ENCODE measurements at places on chromosomes 7 and 10. TPM values are rescaled to one million over a fixed set of nuclear protein-coding genes. Genes with fewer than 3 reads are reported as not detected.

DNA sequence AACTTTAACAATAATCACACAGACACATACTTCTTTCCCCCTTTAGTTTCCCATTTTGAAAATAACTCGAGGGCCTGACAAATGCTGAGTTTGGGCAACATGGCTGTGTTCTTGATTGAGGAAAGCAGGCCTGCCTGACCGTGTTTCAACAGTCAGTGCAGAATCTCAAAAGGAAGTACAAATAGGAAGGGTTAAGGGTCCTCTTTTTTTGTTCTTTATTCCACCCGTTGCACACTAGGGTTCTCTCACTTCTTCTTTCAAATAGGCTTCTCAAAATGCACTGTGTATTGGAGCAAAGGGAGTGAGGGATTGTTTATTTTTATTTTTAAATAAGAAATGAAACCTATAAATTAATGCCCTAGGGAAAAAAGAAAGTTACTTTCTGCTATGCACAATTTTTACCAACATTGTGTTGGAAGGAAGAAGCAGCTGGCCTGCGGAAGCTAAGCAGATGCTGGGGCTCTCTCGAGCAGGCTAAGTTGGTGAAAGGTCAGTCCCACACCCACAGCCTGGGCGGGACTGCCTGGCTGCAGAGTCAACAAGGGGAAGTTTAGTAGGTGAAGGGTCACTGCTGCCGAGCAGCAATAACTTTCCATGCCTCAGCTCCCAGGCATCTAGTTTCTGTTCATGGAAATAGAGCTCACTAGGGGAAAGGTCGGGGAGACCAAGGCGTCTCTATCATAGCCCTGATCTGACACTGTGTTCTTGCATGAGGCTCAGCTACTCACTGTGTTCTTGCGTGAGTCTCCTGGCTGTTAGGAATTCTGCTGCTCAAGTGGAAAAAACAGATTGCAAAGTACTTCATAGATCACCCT lies 12.2 kb upstream of the PDK4 start:
- peak; percentile 77 for DNase-seq

MRPS33 gene
- total RNA-seq = 53.8 TPM

GRCh38 chr10:33150889-33151288 lies 183.6 kb downstream of the NRP1 start:
- DNase-seq = no peak

GRCh38 chr10:125232841-125233240 lies 72.5 kb upstream of the CTBP2 start:
- peak; percentile 29 for DNase-seq

INMT gene
- total RNA-seq = 0.09 TPM

- DNase-seq = no peak
Measured at GRCh38 chr10:4754143-4754542, 71.9 kb upstream of the AKR1E2 start.

DNA sequence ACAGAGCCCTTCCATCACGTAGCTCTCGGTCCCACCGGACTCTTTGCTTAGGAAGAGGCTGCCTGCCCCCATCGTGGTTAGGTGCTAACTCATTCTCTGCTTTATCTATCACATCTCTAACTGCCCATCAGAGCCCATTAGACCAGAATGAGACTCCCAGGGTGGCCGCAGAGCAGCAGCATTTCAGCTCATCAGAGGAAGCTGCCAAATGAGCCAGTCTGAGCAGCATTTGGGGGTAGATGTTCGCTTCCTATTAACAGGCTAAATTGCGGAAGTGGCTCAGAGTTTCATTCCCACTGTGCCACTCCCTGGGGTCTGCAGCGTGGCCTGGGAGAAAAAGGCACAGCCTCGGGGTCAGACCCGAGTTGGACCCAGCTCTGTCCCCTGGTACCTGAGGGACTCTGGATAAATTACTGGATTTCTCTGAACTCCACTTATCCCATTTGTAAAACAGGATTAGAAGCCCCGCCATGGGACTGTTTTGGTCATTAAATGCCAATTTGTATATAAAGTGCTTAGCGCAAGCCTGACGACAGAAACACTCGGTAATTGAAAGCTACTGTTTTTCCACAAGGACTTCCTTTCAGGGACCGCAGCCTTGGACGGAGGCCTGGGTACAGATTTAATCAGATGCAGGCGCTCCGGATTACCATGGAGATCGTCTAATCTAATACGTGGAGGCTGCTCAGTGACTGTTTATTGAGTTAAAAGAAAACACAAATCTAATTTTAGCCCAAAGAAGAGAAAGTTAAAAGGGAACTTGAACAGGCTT lies 73.8 kb upstream of the PRLHR start:
- peak; percentile 78 for DNase-seq

DNA sequence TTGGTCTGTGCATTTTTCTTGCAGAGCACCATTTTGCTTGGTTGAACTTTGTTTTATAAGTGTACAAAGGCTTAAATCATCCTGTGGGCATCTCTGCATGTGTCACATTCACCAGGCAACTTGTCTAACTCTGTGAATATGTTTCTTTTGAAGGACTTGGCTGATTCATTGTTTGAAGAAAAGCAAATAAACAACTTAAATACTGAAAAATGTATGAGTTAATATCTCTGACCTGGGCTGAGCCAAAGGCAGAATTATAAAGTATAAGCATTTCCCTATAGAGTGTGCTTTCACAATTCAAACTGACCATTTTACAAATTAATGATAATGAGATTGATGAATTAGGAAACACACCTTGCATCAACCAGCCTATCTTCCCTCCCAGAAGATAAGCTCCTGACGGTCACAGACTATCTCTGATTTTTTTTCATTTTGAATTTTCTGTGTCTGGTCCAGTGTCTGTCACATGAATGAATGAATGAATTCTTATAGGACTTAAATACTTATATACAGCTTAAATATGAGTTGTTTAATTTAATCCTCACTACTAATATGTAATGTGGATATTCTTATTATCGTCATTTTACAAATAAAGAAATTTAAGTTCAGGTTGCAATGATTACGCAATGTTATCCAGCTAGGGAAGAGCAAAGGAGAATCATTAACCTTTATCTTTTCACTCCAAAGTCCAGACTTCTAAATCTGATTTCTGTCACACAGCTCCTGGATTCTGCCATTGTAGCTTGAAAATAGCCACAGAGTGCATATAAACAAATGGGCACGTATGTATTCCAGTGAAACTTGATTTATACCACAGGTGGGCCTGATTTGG lies 182.0 kb upstream of the PHYHIPL start:
- DNase-seq = no peak

DNA sequence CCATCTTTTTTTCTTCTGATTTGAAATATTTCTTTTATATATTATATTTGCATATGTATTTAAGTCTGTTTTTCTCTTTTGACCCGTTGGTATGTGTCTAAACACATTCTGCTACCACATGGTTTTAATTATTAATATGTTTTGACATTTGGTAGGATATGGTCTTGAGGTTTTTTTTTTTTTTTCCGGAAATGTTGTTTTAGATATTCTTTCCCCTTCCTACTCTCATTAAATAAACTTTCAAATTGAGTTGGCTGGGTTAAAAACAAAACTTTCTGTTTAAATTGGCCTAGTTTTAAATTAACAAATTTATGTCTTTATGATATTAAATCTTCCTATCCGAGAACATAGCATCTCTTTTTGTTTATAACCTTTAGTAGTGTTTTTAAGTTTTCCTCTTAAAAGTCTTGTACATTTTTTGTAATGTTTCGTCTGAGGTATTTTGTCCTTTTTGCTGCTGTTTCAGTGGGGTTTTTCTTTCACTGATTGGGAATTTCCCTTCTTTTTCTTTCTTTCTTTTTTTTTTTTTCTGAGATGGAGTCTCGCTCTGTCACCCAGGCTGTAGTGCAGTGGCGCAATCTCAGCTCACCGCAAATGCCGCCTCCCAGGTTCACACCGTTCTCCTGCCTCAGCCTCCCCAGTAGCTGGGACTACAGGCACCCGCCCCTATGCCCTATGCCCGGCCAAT lies 25.4 kb downstream of the STAM start:
- no peak for DNase-seq

- peak; percentile 91 for DNase-seq
Measured at GRCh38 chr7:32616625-32617024, 121.3 kb downstream of the AVL9 start.

GRID1 gene
- total RNA-seq = 0.48 TPM

CYP3A5 gene
- total RNA-seq = 0.07 TPM

GRCh38 chr10:15329437-15329836 lies 41.7 kb downstream of the FAM171A1 start:
- no peak for DNase-seq

DNA sequence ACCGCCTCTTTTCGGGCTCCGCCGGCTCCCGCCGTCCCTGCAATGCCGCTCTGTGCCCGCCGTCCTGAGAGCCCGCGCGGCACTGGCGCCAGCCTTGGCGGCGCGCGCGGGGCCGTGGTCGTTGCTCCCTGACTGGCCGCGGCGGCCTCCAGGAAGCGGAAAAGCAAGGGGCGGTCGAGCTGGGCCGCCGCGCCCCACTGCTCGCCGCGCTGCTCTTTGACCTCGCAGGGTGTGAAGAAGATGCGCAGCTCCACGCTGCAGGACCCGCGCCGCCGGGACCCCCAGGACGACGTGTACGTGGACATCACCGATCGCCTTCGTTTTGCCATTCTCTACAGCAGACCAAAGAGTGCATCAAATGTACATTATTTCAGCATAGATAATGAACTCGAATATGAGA lies at the start of gene CDC14C:
CDC14C (plus strand) TSS at position 115 of the 400 bp plus-strand sequence; CDS start at position 241, 126 bp downstream.
- no peak for DNase-seq

- DNase-seq = peak; percentile 20
Measured at GRCh38 chr10:6406220-6407033, 173.6 kb downstream of the PRKCQ start.

HOXA6 gene
- total RNA-seq = not detected

- DNase-seq = no peak
Measured at GRCh38 chr7:12802070-12802469, 114.6 kb downstream of the ARL4A start.

GRCh38 chr7:128914566-128915151 lies 4.2 kb upstream of the KCP start:
- DNase-seq = no peak

AOC1 gene
- total RNA-seq = not detected

GRCh38 chr7:71414490-71414889 lies 282.5 kb downstream of the GALNT17 start:
- DNase-seq = no peak

CABCOCO1 gene
- total RNA-seq = 0.23 TPM

DNA sequence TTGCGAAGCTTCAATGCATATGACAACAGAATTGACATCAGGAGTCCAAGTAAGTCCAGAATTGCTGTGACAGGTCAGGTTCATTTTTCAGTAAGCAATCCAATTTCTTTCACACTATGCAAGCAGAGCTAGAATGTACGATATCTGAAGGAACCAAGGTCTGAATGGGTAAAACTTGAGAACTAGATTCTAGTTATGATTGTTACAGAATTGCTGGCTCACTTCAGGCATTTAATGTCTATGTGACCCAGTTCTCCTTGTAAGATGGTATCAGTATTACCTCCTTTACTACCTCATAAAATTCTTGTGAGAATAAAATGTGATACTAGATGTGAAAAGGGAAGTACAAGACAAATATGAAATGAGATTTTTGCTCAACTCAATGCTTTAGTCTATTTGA lies 159.6 kb downstream of the GPR158 start:
- DNase-seq = no peak

GRCh38 chr10:65312876-65313275 lies 1613.0 kb upstream of the LRRTM3 start:
- DNase-seq = no peak

NUTM2A gene
- total RNA-seq = 1.2 TPM

DNA sequence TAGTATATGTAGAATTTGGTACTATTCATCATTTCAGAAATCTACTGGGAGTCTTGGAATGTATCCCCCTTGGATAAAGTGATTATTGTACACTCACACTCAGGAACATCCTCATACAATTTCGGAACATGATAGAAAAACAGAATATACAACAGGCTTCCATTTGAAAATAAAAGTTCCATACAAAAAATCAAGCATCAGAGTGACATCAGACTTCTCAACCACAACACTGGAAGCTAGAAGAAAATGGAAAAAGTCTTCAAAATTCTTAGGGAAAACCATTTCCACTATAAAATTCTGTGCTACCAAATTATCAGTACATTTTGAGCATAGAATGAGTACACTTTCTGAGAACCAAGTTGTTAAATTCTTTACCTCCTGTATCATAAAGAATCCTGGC lies 8.8 kb downstream of the LYZL1 start:
- peak; percentile 27 for DNase-seq

ADRB1 gene
- total RNA-seq = 0.62 TPM

- peak; percentile 1 for DNase-seq
Measured at GRCh38 chr10:51468424-51468823, 231.0 kb downstream of the CSTF2T start.

DNA sequence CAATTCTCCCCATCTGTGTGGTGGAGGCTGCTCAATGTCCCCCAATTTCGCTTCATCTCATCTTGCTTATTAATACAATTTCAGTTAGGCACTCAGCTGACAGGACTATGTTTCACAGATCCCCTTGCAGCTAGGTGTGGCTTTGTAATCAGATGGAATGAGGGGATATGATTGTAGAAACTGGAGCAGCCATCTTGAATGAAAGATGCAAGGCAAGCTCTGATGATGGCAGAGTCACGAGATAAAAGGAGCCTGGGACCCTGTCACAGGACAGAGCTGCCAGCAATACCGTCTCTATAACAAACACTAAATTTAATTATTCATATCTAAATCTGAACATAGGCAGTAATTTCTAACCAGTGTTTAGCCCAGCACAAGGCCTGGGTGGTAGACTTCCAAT lies 991 bp upstream of the DLD start:
- no peak for DNase-seq

DNA sequence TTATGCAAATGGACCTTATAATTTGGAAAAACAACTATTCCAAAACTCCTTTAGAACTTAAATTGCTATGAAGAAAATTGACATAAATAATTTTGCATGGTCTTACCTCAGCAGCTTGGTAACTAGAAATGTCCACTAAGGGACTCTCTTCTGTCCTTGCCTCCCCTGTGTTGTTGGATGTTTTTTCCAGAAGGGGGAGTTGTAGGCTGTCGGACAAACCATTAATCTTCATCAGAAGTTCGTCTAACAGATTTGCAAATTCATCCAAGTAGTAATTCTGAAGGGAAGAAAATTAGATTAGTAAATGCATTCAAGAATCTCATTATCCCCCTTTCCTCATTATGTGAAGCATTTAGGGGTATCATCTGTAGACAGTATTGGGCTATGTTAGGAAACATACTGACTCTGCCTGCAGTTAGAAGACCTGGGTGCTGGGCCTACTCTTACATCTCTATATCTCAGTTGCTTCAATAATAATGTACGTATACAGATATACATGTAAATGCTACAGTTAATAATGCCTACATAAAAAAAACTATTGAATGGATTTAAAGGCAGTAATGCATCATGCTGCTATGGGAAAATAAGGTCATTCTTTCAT lies 155.6 kb downstream of the PKD1L1 start:
- no peak for DNase-seq

GRCh38 chr10:70500368-70500767 lies 21.8 kb downstream of the PALD1 start:
- no peak for DNase-seq

DNA sequence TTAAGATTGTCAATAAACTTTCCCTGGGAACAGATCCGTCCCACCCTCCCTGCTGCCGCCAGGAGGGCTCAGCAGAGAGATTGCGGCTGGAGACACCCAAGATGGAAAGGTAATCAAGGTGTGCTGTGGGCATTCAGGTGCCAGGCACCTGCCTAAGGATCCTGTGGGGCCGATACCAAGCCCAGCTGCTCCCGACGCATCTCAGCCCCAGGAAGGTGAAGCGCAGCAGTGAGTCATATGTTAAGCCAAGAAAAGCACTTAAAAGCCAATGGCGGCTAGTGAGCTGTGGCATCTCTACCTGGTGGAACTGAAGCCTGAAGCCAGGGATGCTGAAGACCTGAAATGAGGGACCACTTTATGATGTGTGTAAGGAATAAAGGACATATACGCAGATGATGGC lies 6.1 kb downstream of the WDR86 start:
- no peak for DNase-seq

- no peak for DNase-seq
Measured at GRCh38 chr10:50280049-50280841, 28.9 kb upstream of the ASAH2 start.

GRCh38 chr10:29545122-29545521 lies 89.6 kb downstream of the SVIL start:
- DNase-seq = no peak
